ENCODE measurements at places on chromosomes 3 and 15.
A peak's percentile ranks its signal among the peaks of the same experiment; 100 is the strongest.

DNA sequence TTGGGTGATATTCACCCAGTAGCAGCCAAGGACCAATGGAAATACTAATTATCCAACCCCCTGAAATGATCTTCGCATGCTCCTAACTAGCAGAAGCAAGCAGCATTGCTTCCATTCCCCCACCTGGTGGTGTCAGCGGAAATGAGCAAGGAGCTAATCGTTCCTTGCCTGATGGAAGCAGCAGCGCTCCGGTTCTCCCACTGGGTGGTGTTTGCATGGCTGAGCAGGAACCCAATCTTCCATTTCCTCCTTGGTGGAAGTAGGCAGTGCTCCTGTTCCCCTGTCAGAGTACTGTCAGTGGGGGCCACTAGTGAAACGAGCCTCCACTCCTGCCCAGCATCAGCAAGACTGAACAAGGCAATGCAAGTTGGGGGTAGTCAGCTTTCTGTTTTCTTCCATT is 311.5 kb downstream of the CACNA2D3 start:
- DNase-seq = no peak

- DNase-seq = no peak
Observed at GRCh38 chr15:48090666-48091065, 30.1 kb upstream of the SLC24A5 start.

- DNase-seq = peak; percentile 45
Observed at GRCh38 chr3:32569540-32570420, 878 bp downstream of the DYNC1LI1 start.

DNA sequence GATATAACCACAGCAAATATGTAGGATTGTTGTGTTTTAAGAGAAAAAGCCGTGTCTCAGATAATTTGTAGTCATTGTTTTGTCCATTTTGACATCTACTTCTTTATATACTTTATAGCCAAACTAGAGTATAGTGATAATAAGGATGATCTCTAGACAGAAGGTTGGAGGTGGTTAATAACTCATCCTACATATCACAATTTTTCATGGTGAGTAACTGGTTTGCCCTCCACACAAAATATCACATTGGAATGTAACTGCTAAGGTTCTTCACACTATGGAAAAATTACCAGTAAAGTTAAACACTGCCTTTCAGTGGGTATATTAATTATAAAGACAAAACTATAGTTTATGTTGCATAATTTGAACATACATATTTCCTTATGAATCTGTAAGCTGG is 380.7 kb downstream of the LPP start:
- no peak for DNase-seq

GRCh38 chr3:23659274-23659673 is 146.5 kb upstream of the UBE2E1 start:
- no peak for DNase-seq

DNA sequence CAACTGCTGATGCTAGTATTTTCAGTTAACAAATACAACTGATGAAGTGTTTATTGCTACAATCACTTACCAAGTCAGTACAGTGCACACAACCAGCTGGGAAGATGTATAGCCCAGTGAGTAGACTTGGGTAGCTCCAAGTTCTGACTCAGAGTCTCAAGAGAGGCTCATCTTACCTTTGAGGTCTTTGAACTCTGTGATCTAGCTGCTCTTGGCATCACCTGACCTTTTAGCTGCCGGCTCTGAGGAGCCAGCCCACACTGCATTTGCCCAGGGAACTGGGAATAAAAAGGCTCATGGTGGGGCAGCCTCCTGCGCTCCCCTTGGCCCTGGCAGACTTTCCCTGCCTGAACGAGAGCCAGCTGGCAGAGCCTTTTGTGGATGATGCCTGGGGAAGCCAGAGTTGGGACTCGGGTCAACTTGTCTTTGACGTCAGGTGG is 82.6 kb downstream of the CEMIP start:
- no peak for DNase-seq

DNA sequence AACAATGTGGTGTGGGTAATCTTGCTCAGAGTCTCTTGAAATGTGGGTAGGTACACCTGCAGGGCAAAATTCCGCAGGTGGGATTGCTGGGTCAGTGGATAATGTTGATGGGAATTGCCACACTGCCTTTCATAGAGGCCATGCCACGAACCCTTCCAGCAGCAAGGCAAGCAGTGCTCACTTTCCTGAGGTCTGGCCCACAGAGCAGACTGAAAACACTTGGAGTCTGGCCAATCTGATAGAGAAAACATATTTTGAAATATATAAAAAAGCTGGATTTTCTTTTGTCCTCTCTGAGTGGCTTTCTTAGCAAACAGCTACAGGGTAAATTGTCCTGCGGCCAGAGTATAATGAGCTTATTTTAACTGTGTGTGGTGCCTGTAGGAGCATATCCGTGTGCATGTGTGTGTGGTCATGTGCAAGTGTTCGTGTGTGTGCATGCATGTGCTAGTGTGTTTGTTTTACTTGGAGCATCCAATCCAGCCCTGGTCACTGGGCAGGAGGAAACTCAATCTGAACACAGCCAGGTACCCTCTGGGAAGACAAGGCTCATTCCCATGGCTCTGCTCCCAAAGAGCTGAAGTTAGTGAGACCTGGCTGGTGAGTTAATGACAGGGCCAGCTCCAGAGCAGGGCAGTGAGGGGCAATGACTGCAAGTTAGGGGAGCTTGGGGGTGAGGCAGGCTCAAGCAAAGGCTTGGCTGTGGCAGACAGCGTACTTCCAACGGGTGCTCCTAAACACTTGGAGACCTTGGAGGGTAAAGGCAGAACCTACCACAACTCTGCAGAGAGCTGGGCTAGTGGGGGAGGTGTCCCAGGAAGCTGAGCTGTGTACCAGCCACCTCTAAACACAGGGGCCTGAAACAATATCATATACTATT is 91.3 kb downstream of the PLXNA1 start:
- DNase-seq = no peak

DNA sequence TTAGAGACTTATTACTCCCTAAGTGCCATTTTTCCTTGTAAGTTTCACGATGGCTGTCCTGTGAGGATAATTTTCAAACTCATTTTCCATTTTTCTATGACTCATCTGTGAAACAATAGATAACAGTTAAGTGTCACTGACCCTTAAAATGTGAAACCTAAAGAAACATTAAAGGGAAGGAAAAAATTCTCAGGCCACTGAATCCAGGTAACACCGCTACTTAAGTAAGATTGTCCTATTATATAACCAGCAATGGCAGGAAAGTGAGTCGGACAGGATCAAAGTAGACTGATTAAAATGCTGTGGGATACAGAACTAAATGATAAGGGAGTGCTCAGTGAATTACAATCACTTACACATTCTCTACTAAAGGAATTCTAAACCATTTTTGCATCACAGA is 12.4 kb downstream of the PLD1 start:
- DNase-seq = no peak

DNA sequence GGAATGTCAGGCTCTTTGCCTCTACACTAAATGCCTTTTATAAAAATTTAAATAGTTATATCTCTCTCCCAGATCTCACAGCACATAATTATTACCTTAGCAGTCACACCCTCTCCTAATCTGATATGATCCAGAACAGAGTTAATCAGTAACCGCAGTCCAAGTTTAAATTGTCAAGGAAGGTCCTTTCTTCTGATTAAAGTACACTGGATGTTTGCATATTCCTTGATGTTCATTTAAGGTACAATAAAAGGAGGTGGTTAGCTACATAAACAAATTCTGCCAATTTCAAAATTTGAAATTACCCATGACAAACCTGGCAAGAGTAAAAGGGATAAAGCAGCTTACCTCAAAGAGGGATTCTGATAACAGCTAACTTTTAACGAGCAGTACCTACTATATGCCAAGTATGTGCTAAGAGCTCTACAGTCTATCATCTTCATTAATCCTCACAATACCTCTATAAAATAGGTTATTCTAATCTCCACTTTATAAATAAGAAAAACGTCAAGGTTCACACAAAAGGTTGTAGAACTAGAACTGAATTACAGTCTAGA is 4.3 kb downstream of the GOLIM4 start:
- DNase-seq = no peak

DNA sequence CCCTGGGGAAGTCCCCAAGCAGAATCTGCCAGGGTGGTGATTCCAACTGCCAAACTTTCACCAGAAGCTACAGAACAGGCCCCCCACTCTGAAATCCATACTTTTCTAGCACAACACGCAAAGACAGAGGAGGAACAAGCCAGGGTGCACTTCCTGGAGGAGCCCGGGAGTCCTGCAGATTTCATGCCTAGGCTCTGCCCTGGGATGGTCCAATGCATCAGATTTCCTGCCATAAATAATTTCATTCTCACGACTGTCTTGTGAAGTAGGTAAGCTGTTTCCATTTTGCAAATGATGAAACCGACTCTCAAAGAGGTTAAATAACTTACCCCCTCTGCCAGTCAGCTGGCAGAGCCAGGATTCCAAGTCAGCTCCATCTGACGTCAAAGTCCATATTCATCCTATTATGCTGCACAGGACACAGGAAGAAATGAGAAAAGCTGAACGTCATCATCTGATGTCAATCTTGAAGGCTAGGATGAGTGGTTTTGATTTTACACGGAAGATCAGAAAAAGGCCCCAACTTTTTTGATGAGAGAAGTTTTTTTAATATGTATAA is 134.8 kb upstream of the IGF1R start:
- no peak for DNase-seq

DNA sequence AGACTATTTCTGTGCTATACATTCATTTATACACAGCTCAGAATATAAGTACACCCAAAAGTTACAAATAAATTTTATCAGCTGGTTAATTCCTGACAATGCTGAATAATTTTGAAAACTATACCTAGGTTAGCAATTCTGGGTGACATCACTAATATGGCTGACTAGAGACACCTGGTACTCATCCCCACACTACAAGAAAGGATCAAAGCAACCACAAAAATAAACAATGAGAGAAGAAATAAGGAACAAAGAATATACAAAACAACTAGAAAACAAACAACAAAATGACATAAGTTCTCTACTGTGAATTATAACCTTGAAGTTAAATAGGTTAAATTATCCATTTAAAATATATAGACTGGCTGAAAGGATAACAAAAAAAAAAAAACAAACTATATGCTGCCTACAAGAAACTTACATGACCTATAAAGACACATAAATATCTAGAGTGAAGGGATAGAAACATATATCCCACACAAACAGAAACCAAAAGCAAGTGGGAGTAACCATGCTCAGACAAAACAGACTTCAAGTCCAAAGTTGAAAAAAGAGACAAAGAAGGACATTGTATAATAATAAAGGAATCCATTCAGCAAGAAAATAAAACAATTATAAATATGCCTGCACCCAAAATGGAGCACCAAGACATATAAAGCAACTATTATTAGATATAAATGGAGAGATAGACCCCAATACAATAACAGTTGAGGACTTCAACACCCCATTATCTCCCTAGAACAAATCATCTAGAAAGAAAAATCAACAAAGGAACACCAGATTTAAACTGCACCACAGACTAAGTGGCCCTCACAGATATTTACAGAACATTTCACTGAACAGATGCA is 57.8 kb downstream of the IMPG2 start:
- no peak for DNase-seq

DNA sequence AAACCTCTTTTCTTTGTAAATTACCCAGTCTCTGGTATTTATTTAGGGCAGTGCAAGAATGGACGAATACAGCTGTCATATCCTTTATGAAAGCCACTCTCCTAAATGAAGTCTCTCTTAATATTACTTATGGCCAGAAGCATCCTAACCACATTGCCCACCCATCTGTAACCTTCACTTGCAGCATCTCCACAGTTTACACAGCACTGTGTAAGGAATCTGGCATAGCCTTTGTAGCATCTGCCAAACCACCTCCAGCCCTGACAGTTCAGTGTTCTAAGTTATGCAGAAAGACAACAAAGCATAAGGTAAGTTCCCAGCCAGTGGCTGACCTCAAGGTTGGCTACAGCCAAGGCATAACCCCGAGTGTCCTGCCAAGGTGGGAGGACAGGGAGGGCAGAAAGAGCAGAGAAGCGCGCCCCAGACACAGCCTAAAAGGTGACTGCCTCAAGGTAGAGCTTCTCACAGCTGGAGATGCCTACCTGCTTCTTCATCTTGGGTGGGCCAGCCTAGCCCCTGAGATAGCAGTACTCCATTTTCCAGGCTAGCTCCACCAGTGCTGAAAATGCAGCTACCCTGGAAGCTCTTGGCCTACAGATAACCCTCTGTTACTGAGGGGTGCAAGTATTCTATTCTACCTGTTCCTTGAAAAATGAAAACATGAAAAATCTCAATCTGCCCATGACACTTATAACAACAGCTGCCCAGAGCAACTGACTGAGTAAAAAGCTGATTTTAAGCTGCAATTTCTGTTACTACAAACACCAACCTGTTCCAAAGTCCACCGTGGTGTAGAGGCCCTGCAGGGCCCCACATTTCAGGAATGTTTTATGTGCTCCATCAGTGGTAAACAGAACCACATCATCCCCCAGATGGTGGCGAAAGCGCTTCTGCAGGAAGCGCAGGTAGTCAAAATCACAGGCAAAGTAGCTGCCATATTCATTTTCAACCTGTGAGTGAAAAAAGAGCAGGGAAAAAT is 39.3 kb downstream of the GLB1 start:
- DNase-seq = no peak

DNA sequence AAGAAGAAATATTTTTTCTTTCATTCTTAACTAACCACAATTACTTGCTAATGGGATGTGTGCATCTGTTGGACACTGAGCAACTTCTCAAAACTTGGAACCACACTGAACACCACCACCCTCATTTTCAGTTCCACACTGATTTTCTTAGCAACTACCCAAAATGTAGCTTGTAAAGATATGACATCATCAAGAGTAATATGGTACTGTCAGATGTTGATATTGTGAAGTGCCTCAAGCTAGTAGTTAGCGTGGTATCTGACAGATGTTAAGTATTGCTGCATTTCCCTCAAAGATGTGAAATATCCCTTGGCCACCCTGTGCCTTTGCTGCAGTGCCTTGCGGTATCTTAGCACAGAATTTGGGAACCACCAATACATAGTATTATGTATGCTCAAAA is 9.3 kb downstream of the RFTN1 start:
- no peak for DNase-seq

GRCh38 chr3:128155616-128156360 is 2.5 kb downstream of the EEFSEC start:
- DNase-seq = no peak

DNA sequence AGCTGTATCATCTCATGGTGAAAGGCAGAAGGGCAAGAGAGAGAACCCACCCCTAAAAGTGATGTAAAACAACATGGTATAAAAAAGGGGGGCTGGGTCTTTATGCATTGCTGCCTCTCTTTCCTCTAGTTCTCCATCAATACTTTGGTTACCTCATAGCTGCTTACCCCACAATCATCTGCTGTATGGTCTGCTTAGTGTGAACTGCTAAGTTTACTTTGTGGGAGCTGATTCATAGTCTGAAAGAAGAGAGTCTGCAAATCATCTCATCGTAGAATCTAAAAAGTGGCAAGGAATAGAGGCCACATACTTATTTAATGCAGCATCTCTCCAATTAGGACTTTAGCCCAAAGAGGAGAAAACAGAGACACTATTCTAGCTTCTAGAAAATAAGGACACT is 546.8 kb downstream of the GBE1 start:
- DNase-seq = no peak

DNA sequence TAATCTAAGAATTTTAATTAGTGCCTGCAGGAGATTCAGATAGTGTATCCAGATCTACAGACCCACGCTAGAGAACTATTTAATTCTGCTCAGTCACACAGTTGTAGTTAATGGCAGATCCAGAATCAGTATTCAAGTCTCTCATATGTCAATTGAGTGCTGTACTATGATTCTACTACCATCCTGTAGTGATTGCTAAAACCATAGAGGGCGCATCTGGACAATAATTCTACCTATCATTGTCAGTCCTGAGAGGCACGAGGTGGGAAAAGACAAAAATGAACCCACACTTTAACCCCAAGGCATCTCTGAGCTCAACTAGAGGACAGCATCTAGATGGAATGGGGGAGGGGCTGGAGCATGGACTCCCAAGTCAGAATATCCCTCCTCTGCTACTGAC is 22.7 kb downstream of the DHX36 start:
- no peak for DNase-seq
